A549 treated with AZD2906 at 1 μM for 4 hours (cell line): ENCODE measurements at places on chromosomes 5 and 9. TPM values are rescaled to one million over a fixed set of nuclear protein-coding genes. Genes with fewer than 3 reads are reported as not detected.

DMGDH gene
- total RNA-seq = 0.29 TPM in 1 of 5 replicates, not detected in the others

SLC36A2 gene
- not detected in 5 replicates for total RNA-seq

C9 gene
- total RNA-seq = not detected in 5 replicates

PCSK1 gene
- 0.27 to 0.34 TPM (median 0.29 TPM) in 5 replicates for total RNA-seq

CD180 gene
- total RNA-seq = not detected in 5 replicates

PALM2AKAP2 gene
- 0.27 to 0.74 TPM (median 0.36 TPM) in 5 replicates for total RNA-seq

CCNI2 gene
- total RNA-seq = 0.07 to 0.26 TPM (median 0.10 TPM) in 4 of 5 replicates, not detected in the other

SLC22A4 gene
- 4.8 to 6.3 TPM (median 5.5 TPM) in 5 replicates for total RNA-seq

FBXO4 gene
- 6.1 to 7.7 TPM (median 7.1 TPM) in 5 replicates for total RNA-seq

TRIP13 gene
- total RNA-seq = 62.7 to 68.3 TPM (median 65.8 TPM) in 5 replicates

CDC20B gene
- 0.03 to 0.10 TPM (median 0.07 TPM) in 5 replicates for total RNA-seq

IL13 gene
- total RNA-seq = 0.08 to 0.10 TPM in 2 of 5 replicates, not detected in the others

INSL4 gene
- total RNA-seq = 14.4 to 17.2 TPM (median 16.2 TPM) in 5 replicates

OTP gene
- 0.03 to 0.12 TPM (median 0.09 TPM) in 5 replicates for total RNA-seq

IL5 gene
- not detected in 5 replicates for total RNA-seq

AMBP gene
- 7.0 to 9.8 TPM (median 7.6 TPM) in 5 replicates for total RNA-seq

GRXCR2 gene
- total RNA-seq = not detected in 5 replicates

NR5A1 gene
- 0.07 to 0.20 TPM (median 0.17 TPM) in 5 replicates for total RNA-seq

ZNF618 gene
- total RNA-seq = 7.5 to 11.1 TPM (median 9.3 TPM) in 5 replicates

FIBCD1 gene
- total RNA-seq = 14.3 to 27.2 TPM (median 25.1 TPM) in 5 replicates

WHRN gene
- total RNA-seq = 5.6 to 7.9 TPM (median 7.8 TPM) in 5 replicates

CACFD1 gene
- 4.2 to 5.3 TPM (median 4.5 TPM) in 5 replicates for total RNA-seq

MAP1B gene
- 30.7 to 55.9 TPM (median 35.1 TPM) in 5 replicates for total RNA-seq

QRFP gene
- total RNA-seq = not detected in 5 replicates

GARIN3 gene
- not detected in 5 replicates for total RNA-seq

EPB41L4A gene
- total RNA-seq = 2.5 to 3.4 TPM (median 3.3 TPM) in 5 replicates

PCDHGA7 gene
- total RNA-seq = 0.71 to 1.2 TPM (median 0.76 TPM) in 5 replicates

FAXDC2 gene
- 0.29 to 0.37 TPM (median 0.35 TPM) in 5 replicates for total RNA-seq

BTNL9 gene
- total RNA-seq = 0.70 to 1.1 TPM (median 0.84 TPM) in 5 replicates

SPAG8 gene
- total RNA-seq = 0.34 to 0.52 TPM (median 0.35 TPM) in 5 replicates

ATP10B gene
- total RNA-seq = not detected in 5 replicates

ZDHHC11B gene
- total RNA-seq = 1.1 to 1.5 TPM (median 1.2 TPM) in 5 replicates

MSMP gene
- 0.15 to 0.38 TPM (median 0.23 TPM) in 4 of 5 replicates, not detected in the other for total RNA-seq

CATSPER3 gene
- total RNA-seq = 0.15 to 0.49 TPM (median 0.39 TPM) in 5 replicates

SLC27A6 gene
- 0.03 to 0.07 TPM (median 0.05 TPM) in 4 of 5 replicates, not detected in the other for total RNA-seq

IQGAP2 gene
- total RNA-seq = 1.5 to 2.4 TPM (median 2.0 TPM) in 5 replicates

NTRK2 gene
- total RNA-seq = 0.01 to 0.03 TPM (median 0.02 TPM) in 5 replicates

FAM114A2 gene
- 8.8 to 14.2 TPM (median 9.8 TPM) in 5 replicates for total RNA-seq

PPP3R2 gene
- total RNA-seq = not detected in 5 replicates

ADAMTSL2 gene
- not detected in 5 replicates for total RNA-seq

PHF24 gene
- total RNA-seq = 0.07 to 0.19 TPM (median 0.13 TPM) in 5 replicates

HBEGF gene
- total RNA-seq = 5.7 to 7.7 TPM (median 6.5 TPM) in 5 replicates

SLC6A19 gene
- 0.42 to 0.71 TPM (median 0.66 TPM) in 5 replicates for total RNA-seq

THOC3 gene
- 55.9 to 62.9 TPM (median 60.0 TPM) in 5 replicates for total RNA-seq

SCGB3A2 gene
- not detected in 5 replicates for total RNA-seq

C5orf58 gene
- total RNA-seq = not detected in 5 replicates

GRM6 gene
- not detected in 5 replicates for total RNA-seq

RIOK2 gene
- total RNA-seq = 16.9 to 22.1 TPM (median 20.4 TPM) in 5 replicates

NUTM2F gene
- total RNA-seq = 0.02 TPM in 1 of 5 replicates, not detected in the others

TAF11L7 gene
- total RNA-seq = not detected in 5 replicates

KIF12 gene
- total RNA-seq = 1.3 to 1.9 TPM (median 1.5 TPM) in 5 replicates

CDH10 gene
- 0.05 to 0.20 TPM (median 0.08 TPM) in 5 replicates for total RNA-seq

TRIM36 gene
- total RNA-seq = 1.9 to 2.4 TPM (median 2.1 TPM) in 5 replicates

IRX4 gene
- total RNA-seq = 0.24 to 0.65 TPM (median 0.34 TPM) in 5 replicates

C8G gene
- 0.87 to 1.4 TPM (median 1.3 TPM) in 5 replicates for total RNA-seq

ANKRD31 gene
- 0.03 to 0.07 TPM (median 0.06 TPM) in 5 replicates for total RNA-seq

PRSS3 gene
- total RNA-seq = 8.7 to 11.1 TPM (median 10.8 TPM) in 5 replicates

DMRT3 gene
- 0.03 TPM in 1 of 5 replicates, not detected in the others for total RNA-seq

EQTN gene
- total RNA-seq = 0.16 to 0.20 TPM in 2 of 5 replicates, not detected in the others
